Inflammatory macrophage treated with lipopolysaccharide for 4 hours (primary cell): ENCODE measurements at places on chromosomes 7 and 10.

DNA sequence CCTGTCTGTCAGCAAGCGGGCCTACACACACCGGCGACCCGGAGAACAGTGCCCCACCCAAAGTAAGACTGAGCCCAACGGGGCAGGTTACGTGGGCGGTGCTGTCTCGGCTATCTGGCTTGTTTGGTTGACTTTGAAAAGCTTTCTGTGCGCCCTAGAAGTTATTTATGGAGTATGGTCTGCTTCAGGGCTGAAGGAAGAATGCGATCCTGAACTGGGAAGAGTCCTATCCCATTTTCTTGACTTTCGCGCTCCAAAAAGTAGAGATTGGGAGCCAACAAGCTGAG is 1.5 kb downstream of the INA start:
- no peak for DNase-seq

- DNase-seq = no peak
Observed at GRCh38 chr10:96367470-96367869, 8.7 kb upstream of the OPALIN start.

GRCh38 chr7:149799397-149800168 is 26.2 kb upstream of the ZNF467 start:
- peak; percentile 5 for DNase-seq

DNA sequence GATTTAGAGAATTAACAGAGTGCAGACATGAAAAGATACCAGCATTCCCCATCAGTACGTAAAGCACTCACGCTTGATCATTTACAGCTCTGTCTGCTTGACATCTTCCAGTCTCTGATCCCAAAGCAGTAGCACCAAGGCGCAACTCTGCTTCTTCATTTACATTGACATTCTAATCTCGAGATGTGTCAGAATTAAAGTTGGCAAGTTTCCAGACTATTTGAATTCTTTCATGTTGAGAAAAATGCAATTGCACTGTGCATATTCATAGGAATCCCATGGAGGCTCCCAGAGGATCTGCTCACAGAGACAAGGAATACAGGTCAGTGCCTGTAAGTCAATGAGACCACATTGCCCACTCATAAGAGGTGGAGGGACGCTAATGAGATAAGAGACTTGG is 183.9 kb downstream of the LRRN3 start:
- no peak for DNase-seq

- DNase-seq = no peak
Observed at GRCh38 chr7:111329367-111330234, 232.7 kb downstream of the IMMP2L start.

GRCh38 chr7:158422887-158423560 is 164.6 kb downstream of the PTPRN2 start:
- peak; percentile 39 for DNase-seq

- no peak for DNase-seq
Observed at GRCh38 chr7:140440593-140440992, 36.7 kb downstream of the RAB19 start.

DNA sequence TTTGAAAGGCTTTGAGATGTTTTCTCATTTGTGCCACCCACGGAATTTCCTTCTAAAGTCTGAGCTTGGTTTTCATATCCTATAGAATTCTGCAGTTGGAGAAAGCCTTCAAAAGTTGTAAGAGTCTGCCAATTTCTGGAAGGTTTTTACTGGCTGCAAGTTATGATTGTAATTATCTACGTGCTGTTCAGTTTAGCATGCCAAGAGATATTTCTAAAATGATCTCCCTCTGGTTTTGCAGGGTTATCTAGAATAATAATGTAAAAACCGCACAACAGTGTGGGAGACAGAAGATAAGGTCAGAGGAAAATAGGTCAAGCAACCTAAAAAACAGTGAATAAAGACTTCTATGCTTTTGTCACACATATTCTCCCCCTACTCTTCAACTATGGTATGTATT is 69.3 kb downstream of the MTERF1 start:
- DNase-seq = no peak

DNA sequence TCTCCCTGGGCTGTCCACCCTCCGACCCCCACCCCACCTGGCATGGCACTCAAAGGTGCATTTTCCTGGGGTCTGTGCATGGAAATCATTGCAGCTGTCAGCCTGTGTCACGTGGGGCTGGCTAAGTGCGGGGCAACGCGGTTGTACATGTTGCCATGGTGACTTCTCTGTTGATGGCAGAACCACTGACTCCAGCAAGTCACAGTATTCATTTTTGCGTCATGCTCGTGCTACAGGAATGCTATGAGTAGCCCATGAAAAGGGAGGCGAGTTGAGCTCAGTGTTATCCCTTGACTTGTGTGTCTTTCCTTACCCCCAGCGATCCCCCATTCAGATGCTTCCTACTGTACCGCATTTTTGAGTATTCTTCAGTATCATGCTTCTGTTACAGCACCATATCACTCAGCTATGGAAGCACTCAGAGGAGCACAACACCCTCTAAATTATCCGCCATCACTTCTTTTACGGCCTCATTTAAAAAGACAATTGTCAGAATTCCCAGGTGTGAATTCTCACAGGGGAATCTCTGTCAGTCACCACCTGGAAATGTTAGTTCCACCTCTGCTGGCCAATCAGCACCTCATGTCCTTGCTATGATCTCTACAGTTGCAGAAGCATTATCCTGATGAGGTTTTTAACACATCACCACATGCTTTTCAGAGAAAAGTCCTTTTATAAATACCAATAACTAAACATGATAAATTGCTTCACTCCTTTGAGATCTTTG is 194.4 kb upstream of the C7orf33 start:
- DNase-seq = no peak

DNA sequence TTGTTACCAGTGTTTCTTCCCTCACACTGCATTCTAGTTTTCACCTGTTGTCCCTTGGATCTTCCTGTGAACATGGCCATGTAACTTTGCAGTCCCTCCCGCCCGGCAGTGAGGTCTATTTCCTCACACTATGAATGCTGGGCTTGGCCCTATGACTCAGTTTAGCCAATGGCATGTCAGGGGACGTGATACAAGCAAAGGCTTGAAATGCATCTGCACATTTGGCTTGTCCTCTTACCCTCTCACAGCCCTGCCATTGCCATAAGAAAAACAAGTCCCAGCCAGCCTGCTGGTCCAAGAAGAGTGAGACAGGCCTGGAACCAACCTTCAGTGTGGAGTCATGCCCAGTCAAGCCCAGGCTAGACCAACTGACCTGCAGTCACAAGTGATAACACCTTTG is 17.1 kb upstream of the EZH2 start:
- DNase-seq = no peak

- no peak for DNase-seq
Observed at GRCh38 chr7:132114411-132114810, 461.9 kb downstream of the PLXNA4 start.

DNA sequence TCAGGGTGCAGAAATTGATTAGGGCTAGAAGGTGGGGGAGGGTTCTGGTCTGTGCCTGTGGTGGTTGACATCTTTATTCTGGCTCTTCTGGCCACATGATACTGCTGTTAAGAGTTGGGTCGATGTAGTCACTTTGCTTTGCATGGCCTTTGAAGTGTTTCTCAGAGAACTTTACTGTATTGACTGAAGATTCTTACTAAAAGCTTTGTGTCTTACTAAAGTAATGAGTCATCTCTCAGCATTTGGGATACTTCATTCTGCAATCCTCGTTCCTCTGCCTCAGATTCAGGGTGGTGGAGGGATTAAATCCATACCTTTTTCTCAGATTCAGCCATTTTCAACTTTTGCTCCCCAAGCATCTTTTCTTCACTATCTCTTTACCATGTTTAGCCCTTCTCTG is 38.6 kb downstream of the STEAP4 start:
- DNase-seq = peak; percentile 66

DNA sequence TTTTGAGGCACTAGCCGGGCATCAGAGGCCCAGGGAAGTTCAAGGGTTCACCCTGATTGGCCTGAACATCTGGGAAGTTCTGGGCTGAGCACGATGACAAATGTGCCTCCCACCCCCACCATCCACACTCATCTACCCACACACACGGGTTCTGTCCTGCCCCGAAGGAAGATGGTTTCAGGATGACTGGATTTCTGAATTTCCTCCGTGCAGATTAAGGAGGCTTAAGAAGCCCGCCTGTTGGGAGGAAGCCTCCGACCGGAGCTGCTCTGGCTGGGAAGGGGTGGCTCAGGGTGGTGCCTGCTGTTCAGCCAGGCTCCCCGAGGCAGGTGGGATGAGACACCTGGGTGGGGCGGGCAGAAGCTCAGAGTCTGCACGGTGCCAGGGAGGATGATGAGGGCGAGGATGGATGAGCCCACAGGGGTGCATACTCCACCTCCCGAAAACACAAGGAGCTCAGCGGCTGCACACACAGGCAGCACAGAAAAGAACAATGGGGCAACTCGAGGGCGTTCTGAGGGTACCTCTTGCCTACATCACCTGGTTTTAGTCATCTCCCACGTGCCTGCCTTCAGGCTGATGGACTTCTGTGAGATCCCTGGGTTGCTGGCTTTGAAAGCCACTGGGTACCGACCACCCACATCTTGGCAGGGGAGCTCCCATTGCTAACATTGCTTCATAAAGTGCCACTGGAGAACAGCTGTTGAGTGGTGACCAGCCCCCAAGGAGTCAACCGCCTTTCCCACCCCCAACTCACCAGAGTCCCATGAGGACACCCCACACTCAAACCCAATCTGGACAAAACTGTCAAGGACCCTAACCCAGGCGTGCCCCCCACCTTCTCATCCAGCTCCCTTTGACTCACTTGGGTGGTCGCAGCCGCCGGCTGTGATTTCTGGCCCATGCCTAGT is 41.2 kb downstream of the CALML3 start:
- no peak for DNase-seq
